ENCODE measurements at places on chromosomes 4 and X.

DNA sequence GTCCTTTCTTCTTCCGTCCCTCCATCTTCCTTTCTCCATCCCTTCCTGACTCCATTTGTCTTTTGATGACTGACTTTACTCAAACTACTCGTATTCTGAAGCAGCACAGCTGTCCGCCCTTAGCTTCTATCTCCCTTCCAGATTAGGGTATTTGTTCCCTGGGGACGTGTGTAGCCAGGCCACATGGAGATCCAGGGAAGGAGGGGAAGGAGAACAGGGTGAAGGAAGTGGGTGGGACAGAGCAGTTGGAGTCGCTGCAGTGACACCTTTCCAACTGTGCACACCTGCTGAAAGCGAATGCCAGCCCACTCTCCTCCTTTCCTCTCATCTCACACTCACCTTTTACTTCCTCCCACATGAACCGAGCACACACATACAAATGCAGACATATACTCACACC lies 323.8 kb downstream of the DCTD start:
- no peak for DNase-seq

- DNase-seq: no peak
These were observed 40.8 kb upstream of the FOXR2 start for GRCh38 chrX:55582447-55582846.

DNA sequence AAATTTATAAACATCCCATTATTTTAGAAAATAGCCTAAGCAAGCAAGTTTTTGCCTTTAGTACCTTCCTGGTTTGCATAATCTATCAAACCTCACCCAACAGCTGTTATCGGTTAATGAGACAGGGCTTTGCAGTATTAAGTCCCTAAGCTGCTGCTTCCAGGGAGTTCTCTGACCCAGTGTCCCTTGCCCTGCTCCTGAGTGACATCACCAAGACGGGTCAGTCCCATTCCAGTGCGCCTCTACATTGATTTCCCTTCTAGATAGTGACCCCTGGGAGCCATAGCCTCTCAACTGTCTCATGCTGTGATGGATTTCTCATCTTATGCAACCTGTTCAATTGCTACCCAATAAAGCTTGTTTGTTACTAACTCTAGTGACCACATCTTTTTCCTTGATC lies 410.4 kb downstream of the SPOCK3 start:
- no peak for DNase-seq

GRCh38 chrX:13691841-13692371 lies 3.0 kb downstream of the RAB9A start:
- no peak for DNase-seq
